ENCODE measurements at places on chromosomes 4 and X.

DNA sequence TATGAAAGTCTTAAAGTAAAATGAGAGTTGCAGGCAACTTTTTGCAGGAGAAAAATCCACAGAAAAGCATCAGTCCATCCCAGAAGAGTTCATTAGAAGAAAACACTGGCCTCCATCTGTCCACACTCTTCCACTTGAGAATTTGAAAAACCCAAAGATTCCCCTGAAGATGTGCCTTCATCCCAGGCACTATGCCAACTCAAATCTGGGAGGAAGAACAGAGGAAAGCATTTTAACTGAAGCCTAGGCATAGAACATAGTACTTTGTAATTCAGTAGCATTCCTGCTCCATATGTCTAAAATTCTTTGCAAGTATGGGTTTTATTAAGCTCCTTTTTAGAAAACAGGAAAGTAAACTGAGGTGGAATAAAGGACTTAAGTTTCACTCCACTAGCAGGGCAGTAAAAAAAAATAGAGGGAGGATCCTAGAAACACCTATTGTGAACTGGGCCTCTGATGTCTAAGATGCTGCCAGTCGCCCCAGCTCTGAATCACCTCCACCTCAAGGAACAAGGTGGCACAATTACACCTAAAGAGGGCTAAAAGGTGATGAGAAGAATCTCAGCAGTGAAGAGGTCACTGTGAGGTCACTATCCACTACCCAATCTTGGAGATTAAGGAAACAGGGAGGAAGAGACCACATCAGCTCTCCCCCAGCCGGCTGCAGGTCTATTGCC lies 141.9 kb upstream of the FAM241A start:
- DNase-seq = no peak

DNA sequence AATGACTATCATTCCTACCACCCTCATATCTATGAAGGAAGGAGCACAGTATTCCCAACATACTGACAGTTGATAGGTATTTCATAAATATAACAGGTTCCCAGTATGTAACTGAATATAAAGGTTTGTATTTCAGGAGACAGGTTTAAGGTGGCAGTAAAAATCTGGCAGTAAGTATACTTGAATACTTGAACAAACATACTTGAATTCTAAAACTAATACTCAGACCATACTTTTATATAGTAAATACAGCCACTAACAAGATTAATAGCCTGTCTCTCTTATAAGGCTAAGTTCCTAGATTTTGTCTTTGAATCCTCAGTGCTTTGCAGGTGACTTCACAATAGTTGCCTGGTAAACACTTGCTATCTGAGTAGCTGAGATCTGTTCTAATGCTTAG lies 37.8 kb downstream of the GABRA4 start:
- no peak for DNase-seq

GRCh38 chr4:83929550-83929949 lies 393.6 kb downstream of the GPAT3 start:
- no peak for DNase-seq

DNA sequence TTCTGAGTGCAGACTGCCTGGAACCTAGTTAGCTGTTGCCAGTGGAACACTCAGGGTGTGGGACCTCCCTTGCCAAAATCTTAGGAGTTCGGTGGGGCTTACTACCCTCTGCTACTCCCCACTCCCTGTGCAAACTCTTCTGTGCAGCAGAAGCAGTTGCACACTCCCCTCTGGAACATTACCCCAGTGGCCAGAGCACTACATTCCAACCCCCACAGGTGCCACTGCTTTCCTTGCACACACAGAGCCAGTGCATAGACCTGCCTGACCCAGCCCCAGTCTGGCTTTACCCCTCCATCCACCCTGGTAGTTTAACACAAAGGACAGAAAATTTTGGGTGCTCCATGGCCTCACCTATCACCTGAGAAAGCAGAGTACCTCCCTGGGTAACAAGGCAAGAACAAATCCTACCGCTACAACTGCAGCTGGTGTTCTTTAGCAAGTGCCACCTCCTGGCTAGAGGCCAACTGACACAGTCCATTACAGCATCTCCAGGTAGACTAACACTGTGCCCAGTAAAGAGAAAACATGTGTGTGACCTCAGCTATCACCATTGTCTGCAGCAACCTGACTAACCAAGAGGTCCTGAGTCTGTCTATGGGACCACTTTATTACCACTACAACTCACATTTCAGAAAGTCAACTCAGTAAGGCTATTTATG lies 11.5 kb upstream of the RASSF6 start:
- no peak for DNase-seq

- no peak for DNase-seq
Observed at GRCh38 chr4:118918388-118918787, 29.7 kb downstream of the SYNPO2 start.

DNA sequence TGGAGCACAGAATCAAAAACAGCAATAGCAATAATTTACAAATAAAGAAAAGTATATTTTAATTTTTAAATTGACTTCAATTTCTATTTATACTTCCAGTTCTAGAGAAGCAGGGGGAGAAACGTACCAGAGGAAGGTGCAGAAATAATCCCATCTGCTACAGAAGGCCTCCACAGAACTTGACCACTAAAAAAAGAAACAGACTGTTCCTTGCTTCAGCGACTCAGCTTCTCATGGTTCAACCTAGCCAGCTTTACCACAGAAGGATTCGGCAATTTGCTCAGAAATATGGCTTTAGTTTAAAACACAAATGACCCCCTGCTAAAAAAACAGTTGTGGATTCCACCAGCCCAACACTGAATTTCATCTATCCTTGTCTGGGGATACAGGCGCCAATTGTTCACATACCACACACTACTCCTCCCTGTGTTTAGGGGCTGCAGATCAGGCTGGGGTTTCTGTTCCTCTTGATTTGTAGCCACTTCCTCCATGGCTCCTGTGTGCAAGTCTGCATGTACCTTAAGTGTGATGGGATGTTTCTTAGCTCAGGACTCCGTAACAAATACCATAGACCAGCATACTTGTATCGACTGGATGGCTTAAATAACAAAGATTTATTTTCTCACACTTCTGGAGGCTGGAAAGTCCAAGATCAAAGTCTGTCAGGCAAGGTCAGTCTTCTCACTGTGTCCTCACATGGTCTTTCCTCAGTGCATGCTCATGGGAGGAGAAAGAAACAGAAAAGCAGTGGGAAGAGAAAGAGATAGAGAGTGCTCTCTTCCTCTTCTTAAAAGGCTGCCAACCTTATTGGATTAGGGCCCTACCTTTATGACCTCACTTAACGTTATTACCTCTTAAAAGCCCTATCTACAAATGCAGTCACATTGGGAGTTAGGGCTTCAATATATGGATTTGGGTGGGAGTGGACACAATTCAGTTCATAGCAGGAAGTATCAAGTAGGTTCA lies 79.1 kb downstream of the AMOT start:
- DNase-seq = no peak

- DNase-seq = no peak
Observed at GRCh38 chr4:146346276-146346675, 131.9 kb downstream of the REELD1 start.

- no peak for DNase-seq
Observed at GRCh38 chr4:84924434-84924833, 42.1 kb downstream of the WDFY3 start.

DNA sequence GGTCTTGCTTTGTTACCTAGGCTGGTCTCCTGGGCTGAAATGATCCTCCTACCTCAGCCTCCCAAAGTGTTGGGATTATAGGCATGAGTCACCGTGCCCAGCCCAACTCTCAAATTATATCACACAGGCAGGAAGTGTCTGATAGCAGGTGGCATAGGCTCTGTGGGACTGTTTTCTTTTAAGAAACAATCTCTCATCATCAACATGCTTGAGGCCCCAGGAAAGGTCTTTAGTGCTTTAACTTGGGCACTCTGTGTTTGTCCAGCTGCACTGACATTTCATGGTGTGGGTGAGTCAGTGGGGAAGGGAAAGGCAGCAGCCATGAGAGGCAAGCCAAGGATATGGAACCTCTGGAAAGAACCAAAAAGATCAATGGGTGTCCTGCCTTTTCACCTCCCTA lies 88.1 kb upstream of the TSPAN5 start:
- no peak for DNase-seq

DNA sequence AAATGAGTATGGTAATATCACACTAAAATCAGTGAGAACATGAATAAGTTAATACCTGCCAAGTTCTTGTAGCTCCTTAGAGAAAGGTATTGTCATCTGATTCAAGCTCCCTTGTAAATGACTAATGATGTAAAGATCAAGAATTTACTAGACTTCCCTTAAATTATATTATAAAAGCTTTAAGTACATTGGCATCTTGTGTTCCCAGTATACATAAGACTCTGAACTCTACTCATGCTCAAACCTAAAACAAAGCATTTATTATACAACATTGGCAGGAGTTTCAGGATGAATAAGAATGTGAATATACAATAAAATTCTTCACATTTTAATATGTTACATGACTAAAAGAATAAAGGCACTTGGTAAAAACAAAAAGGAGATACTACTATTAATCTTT lies 126.8 kb upstream of the UNC5C start:
- no peak for DNase-seq

DNA sequence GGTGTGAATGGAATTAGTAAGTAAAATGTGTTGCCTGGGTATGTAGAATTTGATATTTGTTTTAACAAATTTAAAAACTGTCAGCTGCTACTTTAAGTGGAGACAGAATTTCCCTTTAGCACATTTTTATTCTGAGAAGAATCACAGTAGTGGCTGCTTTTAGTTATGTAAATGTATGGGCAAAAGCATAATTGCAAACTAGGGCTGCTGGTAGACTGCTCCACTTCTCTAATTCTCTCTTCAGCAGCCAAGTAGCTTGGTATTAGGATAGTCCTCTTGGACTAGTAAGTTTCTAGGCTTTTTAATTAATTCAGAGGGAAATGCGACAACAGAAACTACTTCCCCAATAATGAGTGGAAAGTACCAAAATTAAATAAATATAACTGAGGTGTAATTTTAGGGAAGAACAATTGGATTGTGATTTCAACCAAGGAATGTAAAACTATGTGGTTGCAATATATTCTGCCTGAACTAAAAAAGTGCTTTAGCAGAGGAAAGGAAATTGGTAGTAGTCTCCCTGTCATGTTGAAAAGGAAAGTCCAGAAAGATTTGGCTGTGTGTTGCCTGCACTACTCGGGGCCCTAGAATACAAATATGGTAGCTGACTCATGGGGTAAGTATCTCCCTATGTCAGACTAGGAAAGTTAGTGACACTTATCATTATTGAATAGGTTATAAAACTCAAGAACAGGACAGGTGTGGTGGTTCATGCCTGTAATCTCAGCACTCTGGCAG lies 9.2 kb upstream of the EIF4E start:
- DNase-seq = no peak

DNA sequence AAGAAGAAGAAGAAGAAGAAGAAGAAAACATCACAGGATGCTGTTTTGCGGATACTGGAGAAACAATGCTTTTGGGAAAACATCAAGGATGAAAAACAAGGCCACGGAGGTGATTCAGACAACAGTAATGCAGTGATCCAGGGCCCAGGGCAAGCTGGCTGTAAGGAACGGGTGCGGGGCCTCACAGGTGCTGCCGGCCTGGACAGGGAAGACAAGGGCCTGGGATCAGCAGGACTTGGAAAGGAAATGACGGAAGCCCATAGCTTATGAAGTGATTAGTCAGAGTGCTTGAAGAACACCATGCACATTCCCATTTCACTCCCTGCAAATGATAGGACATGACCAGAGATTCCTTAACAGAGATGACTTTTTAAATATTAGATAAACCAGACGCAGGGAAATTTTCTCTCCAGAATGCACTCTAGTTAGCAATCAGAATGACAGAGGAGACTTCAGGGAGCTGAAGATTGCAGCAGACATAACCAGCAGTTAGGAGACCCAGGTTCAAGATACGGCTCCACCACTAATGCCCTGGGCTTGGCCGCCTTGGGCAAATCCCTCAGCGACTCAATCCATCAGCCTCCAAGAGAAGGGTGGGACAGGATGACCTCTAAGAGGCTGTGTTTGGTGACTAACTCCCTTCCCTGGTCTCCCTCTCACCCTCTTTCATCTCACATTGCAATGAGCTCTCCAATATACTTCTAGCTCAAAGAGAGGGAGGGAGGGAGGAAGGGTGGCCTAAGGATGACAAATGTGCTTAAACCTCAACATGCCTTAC lies 54.1 kb downstream of the APBB2 start:
- no peak for DNase-seq

- no peak for DNase-seq
Observed at GRCh38 chr4:6272863-6273660, 3.4 kb downstream of the WFS1 start.

DNA sequence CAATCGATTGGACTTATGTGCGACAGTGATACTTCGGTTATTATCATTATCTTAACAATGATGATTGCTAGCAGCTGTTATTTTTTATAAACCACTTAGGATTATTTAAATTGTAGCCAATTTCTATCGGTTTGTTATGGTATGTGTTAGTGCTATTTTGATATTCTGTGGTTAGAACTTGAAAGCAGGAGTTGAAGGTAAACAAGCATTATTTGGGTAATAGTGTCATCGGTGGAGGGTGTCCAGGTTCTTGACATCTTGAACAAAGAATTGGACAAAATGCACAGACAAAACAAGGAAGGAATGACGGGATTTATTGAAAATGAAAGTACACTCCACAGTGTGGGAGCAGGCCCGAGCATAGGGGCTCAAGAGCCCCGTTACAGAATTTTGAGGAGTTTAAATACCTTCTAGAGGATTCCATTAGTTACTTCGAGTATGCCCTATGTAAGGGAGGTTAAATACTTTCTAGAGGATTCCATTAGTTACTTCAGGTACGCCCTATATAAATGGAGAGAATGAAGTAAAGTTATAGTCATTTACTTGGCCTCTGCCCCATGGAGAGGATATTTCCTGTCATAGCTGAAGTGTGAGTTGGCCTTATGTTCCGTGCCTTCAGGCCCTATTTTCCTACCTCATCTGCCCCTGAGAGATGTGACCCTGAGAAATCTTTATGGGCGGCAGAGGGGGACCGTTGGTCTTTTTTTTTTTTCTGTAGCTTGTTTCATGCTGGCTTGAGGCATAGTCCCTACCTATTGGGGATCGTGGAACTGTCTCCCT lies 13.1 kb downstream of the MOB1B start:
- DNase-seq = no peak

- DNase-seq = no peak
Observed at GRCh38 chr4:183808097-183808456, 97.0 kb upstream of the STOX2 start.

DNA sequence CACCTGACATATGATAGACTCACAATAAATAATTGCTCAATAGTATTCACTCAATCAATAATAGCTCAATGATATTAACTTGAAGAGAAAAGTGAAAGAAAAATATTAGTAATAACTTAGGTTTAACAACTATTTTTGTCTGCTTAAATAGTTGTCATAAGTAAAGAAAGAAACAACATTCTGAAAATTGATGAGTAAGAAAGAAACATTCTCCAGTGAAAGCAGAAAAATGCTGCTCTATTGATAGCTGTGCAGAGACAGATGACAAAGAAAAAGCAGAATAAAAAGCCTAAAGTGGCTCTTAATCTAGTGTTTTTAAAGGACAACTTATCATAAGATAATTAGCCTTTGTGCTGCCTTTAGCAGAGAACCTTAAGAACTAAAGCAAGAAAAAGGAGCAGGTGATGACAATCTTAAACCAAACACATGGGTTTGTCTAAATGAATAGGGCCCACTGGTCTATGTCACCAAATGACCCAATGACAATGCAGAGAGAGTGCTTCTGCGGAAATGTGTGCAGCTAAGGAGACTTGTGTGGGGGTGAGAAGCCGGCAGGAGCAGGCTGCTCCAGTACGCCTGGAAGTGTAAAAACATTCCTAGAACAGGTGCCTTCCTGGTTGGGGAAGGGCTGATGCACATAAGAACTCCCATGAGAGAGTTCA lies 13.2 kb downstream of the HS3ST1 start:
- no peak for DNase-seq
